ENCODE measurements at places on chromosomes 2 and 18.

GRCh38 chr2:95032868-95033603 is 7.5 kb downstream of the MAL start:
- no peak for DNase-seq

- no peak for DNase-seq
Observed at GRCh38 chr2:23221236-23221635, 163.7 kb upstream of the KLHL29 start.

DNA sequence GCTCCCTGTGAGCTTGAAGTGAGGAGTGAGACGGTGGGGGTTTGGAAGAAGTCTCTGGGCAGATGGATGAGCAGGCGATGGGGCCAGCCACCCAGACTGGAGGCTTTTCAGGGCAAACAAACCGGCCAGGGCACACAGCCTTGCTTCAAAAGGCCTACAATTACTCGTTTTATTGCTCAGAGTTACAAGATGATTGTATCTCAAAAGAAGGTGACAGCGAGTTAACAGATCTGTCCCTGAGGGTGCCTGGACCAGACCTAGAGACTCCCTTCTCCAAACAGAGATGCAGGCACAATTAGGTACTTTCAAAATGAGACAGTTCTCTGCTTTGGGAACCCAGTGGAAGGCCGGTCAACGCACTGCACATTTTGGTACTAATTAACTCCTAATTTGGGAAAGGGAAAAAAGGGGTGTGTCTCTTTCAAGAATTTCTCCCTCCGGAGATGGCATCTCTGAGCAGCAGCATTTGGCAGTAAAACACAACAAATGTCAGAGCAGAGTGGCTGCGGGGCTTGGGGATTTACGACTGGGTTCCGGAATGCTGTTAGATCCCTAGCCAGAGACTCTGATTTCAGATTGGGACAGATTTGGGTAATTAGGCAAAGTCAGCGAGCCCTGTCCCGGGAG is 226.7 kb downstream of the TTC32 start:
- no peak for DNase-seq

GRCh38 chr2:201343559-201343958 is 13.6 kb downstream of the FLACC1 start:
- no peak for DNase-seq

DNA sequence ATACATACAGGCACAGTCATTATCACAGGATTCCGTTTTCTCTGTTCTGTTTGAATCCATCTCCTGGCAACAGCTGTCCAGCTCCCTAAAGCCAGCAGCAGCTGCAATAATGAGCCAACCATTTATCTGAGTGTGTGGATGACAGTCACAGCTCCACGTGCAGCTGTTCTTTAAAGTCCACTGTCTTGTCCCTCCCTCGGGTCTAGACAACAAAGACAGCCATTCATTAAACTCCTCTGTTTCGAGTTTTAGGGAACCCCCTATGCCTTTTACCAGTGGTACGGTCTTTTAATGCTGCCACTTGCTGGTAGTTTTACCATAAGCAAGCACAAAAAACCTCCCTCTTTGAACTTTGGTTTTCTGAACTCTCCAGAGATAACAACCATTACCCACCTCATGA is 16.0 kb upstream of the MSGN1 start:
- no peak for DNase-seq

DNA sequence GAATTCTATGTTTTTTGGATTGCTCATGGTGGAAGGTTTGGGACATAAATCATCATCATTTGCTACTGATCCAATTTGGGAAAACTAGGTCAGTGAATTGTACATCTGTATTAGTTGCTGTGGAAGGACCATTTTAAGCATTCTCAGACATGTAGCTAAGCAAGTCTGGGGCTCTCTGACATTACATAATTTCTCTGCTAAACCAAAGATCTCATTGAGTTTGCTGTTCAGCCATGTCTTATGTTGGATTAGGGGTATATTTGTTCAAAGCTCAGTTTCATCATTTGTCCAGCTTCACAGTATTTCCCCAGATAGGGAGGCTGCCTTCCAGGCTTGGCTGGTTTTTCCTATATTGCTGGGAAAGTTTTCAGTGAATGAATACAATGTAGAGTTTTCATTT is 399.7 kb downstream of the MTX2 start:
- DNase-seq, result no peak

- no peak for DNase-seq
Observed at GRCh38 chr2:207432453-207432852, 97.3 kb upstream of the CREB1 start.

DNA sequence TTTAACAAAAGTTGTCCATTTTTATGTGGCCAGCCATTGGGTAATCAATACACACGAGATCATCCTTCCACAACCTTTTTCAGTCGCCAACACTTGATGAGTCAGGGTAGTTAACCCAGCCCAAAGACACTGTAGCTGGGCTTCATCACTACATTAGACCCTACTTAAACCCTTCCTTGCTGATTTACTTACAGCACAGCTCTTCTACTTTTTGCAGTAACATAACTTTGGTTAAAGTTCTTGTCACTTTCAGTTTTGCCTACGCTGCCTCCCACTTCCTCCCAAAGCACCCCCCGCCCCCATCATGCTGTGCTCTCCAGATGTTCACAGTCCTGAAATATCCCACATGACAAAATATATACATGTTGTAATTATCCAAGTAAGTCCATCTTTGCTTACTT is 103.6 kb downstream of the CDK15 start:
- no peak for DNase-seq
